NCI-H2081 (cell line): ENCODE measurements at places on chromosomes 2 and 18.

DNA sequence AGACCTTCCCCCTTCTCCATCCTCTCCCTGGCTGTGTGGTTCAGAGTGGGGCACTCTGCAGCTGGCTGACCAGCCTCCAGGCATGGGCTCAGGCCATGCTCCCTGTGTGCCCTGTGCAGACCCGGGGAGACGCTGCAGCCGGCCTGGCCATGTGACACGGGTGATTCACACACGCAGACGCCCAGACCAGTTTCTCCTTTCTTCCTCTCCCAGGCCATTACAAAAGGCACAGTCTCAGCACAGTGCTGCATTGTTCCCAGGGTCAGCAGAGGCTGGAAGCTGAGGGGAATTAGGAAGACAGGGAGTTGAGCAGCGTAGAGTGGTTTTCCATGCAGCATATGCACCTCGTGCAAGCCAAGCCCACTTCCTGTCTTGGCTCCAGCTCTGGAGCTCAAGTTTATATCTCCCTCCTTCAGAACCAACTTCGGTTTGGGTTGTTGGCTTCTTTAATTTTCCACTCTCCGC lies 288.5 kb downstream of the TNS1 start:
- DNase-seq, result no peak

DNA sequence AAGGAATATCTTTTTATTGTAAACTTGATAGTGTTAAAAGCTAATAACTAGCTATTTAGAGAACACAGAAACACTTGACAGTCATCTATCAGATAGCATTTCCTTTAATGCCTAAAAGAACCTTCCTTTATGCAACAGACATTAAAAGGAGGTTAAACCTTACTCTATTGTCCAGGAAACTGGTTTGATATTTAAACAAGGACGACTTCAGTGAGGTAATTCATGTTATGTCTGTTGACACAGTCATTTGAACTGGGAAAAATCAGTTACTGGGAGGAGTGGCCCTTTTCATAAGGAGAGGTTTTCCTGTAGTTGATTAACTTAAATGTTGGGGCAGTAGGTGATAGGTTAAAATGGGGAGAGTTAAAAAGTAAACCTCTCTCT lies 6.7 kb downstream of the TGIF1 start:
- DNase-seq, result peak; percentile 32

DNA sequence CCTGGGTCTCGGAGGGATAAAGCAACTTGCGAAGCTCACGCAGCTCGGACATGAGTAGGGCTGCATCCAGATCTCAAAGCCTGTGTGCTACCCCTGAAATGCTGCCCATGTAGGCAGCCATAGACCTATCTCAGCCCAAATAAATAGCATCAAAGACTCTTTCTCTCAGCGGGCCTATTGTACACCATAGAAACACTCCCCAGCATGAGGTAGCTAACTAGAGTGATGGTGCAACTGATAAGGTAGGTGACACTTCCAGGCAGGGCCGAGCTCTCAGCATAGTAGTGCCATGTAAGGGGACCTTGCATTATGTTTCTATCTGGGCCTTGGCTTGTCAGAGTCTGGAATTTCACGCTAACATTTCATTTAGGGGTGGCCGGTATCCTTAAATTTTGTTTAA lies 52.4 kb downstream of the RABL2A start:
- DNase-seq, result no peak

GRCh38 chr2:127636248-127637235 lies 9.4 kb upstream of the GPR17 start:
- DNase-seq, result no peak

DNA sequence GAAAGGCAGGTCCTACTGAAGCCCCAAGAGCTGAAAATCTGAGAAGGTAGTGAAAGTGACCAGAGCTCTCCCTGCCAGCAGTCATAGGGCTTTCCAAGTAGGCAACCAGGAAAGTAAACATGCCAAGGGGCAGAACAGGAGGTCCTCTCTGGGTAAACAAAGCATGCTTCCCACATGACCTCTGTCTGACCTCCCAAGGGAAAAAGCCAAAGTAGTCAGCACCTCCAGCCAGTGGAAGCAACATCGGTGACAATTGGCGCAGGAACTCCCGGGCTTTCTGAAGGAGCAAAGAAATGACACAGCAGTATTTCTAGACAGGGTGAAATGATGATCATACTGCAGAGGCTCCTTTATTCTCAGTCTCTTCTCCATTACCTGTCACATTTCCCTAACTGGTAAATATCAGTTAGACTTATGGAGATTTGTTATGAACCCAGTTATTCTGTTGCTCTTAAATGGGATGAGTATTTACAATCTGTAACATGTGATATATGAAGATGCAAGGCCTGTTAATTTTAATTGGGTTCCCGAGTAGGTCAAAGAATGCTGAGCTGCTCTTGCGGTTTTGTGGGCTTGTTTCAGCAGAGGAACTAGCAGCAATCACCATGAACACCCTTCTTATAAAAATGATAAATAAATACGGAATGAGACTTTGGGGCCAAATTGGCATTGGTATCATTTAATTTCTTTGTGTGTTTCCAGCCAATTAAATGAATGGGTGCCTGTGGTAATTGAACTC lies 321.0 kb downstream of the RND3 start:
- DNase-seq, result no peak

GRCh38 chr2:186748354-186748753 lies 54.5 kb downstream of the FAM171B start:
- no peak for DNase-seq

DNA sequence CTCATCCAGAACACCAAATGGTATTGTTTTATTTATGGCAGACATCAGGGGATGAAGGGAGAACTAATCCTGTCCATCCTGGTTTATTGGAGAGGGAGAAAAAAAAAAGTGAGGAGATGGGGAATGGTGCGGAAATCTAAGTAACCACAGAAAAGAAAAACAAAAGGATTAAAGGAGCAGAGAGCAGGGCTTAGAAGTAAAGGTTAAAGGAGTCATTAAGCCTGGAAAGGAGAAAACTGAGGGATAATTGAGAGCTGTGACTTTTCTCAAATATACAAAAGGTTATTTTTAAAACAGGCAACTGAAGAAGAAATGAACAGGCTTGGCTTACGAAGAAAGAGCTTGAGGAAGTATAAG lies 127.2 kb upstream of the PPP1CB start:
- no peak for DNase-seq

- DNase-seq, result peak; percentile 15
Observed at GRCh38 chr2:72917877-72918553, 696 bp downstream of the EMX1 start.

DNA sequence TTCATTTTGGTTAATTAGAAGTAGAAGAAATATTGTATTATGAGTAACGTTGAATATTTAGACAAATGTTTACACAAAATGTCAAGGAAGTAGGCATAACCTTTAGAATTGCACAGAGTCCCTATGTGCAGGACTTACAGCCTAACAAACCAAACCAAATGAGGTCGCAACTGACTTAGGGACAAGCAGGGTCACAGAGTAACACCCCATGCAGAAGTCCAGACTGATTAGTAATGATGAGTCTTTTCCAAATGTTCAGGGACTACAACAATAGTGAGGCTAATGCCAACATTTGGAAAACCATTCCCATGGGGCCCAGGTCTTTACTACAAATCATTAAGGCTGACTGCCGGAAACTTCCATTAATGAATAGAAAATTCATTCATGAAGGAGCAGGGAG lies 452.5 kb upstream of the CHAC2 start:
- DNase-seq, result no peak

- no peak for DNase-seq
Observed at GRCh38 chr2:34401186-34401585, 802.1 kb upstream of the FAM98A start.

GRCh38 chr2:47561906-47562305 lies 158.9 kb downstream of the MSH2 start:
- DNase-seq, result no peak
